ENCODE measurements at places on chromosomes 12 and 14. TPM values are rescaled to one million over a fixed set of nuclear protein-coding genes. Genes with fewer than 3 reads are reported as not detected.
A peak's percentile ranks its signal among the peaks of the same experiment; 100 is the strongest.

CCDC88C gene
- 87.8 TPM for total RNA-seq

GRIP1 gene
- total RNA-seq = 0.61 TPM

KRT80 gene
- not detected for total RNA-seq

- no peak for DNase-seq
Measured at GRCh38 chr14:55893705-55894104, 224.5 kb upstream of the PELI2 start.

DNA sequence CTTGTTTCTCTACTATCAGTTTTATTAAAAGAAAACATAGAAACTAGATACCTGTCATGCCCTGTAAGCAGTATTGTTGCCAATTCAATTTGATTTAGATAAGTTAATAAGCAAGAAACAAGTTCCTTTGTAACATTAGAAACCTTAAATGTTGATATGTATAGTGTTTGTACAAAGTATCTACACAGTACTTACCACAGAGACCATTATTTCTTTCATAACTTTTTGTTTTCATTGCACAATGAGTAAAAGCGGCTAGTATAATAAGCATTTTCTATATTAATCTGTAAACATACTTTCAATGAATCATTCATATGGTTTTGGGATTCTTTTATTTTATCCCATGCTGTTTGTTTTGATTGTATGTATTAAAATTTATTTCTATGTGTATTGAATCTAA, 305.1 kb downstream of the TTC6 start:
- DNase-seq = no peak

GRCh38 chr14:54567224-54567638, 303 bp downstream of the SAMD4A start:
- DNase-seq = no peak

- no peak for DNase-seq
Measured at GRCh38 chr14:32905013-32905412, 33.7 kb upstream of the NPAS3 start.

GRCh38 chr12:128726886-128727285, 96.9 kb downstream of the SLC15A4 start:
- no peak for DNase-seq

DNA sequence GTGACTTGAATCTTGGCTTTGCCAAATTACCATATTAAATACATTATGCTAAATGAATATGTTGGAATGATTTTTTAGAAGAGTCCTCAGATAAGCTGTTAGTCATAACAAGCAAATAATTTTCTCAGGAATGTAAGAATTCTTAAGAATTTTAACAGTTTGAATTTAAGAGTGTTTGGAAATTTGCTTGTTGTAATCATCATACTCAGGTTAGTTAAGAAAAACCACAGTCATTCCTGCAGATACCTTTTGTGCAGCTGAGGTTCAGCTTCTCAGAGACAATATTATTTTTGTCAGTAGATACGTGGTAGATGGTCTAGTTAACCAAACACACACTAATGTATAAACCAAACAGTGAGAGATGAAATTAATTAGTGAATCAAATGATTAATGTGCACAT, 8.9 kb downstream of the WNK1 start:
- no peak for DNase-seq

DNA sequence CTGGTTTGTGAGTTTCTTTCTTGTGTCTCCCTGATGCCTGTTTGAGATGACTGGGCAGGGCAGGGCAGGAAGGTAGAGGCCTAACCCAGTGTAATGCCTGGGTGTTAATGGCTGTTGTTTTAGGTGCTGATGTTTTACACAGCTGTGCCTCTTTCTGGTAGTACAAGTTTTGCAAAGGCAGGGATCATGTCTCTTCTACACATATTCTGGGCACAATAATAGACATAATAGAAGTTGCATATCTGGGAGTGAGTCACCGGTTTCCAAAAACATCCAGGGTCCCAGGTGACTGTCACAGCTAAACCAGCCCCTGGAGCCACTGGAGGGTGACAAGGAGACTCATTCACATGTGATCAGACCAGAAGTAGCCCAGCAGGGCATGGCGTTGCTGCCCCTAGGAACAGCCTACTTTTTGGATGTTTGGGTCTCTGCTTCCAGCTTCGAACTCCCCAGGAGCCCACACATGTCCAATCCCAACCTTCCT, 18.1 kb downstream of the TPCN1 start:
- no peak for DNase-seq

GRCh38 chr14:55388160-55388559, 23.5 kb downstream of the ATG14 start:
- DNase-seq = peak; percentile 38

Measured in activated CD8-positive, alpha-beta T cell treated with anti-CD3 and anti-CD28 coated beads for 36 hours (primary cell).